ENCODE measurements at places on chromosomes 13 and 19. TPM values are rescaled to one million over a fixed set of nuclear protein-coding genes. Genes with fewer than 3 reads are reported as not detected.

The SIAH3 gene
- under 0.01 TPM for total RNA-seq

The FXYD5 gene
- 158 TPM for total RNA-seq

The C19orf44 gene
- total RNA-seq: 2.7 TPM

The FXYD7 gene
- not detected for total RNA-seq

The SHFL gene
- 15.3 TPM for total RNA-seq

The KRTDAP gene
- not detected for total RNA-seq

The C19orf18 gene
- total RNA-seq: not detected

The ADGRE3 gene
- total RNA-seq: not detected

The MAMSTR gene
- total RNA-seq: 2.7 TPM

The ZNF541 gene
- not detected for total RNA-seq

The VSTM1 gene
- total RNA-seq: not detected

The MAP3K10 gene
- 6.0 TPM for total RNA-seq

The UNC13A gene
- total RNA-seq: not detected

The SPRY2 gene
- 8.0 TPM for total RNA-seq

The MZT1 gene
- 20.5 TPM for total RNA-seq

The KIR2DL1 gene
- not detected for total RNA-seq

The PSENEN gene
- 68.6 TPM for total RNA-seq

The MYCBP2 gene
- total RNA-seq: 34.9 TPM

The SIGLECL1 gene
- total RNA-seq: not detected

The ELSPBP1 gene
- total RNA-seq: not detected

The ZNF493 gene
- 0.58 TPM for total RNA-seq

The NDUFA7 gene
- total RNA-seq: 39.3 TPM

The RETN gene
- total RNA-seq: not detected

The LGALS4 gene
- total RNA-seq: not detected

The RXFP2 gene
- total RNA-seq: not detected

The GNA15 gene
- not detected for total RNA-seq

The ZNF492 gene
- total RNA-seq: 0.35 TPM

The TYROBP gene
- total RNA-seq: not detected

The CYP2F1 gene
- not detected for total RNA-seq

The ZNF587B gene
- total RNA-seq: 2.0 TPM

The OR7A5 gene
- total RNA-seq: not detected

The SIGLEC12 gene
- not detected for total RNA-seq

The CLIP3 gene
- 11.5 TPM for total RNA-seq

The KCTD15 gene
- total RNA-seq: 35.7 TPM

The PTGIR gene
- total RNA-seq: 5.0 TPM

The MAP4K1 gene
- total RNA-seq: not detected

The ICAM5 gene
- 4.3 TPM for total RNA-seq

The CGB8 gene
- total RNA-seq: not detected

The KIR2DL3 gene
- not detected for total RNA-seq

The ZNF792 gene
- total RNA-seq: 2.1 TPM

The CARM1 gene
- 46.4 TPM for total RNA-seq

The DKKL1 gene
- not detected for total RNA-seq

The TGFBR3L gene
- total RNA-seq: not detected

The F10 gene
- total RNA-seq: 16.0 TPM

The DACH1 gene
- under 0.01 TPM for total RNA-seq

The DCT gene
- total RNA-seq: not detected

The ZNF230 gene
- 1.9 TPM for total RNA-seq

Measured in myometrial cell (primary cell).